ENCODE measurements at places on chromosomes 6 and 20.

DNA sequence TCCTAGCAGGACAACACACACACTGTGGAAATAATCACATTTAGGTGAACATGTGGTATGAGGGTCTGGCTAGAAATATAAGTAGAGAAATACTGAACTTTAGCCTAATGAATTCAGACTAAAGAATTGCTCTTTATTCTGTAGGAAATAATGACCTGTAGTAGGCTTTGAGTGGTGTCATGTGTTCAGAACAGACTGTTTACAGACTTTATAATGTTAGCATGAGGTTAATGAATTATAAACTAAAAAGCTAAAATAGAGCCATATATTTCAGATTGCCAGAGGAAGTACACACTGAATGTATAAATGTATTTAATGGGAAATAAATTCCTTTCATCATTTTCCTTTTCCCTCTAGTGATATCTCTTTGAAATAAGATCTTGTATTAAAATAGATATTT, 669.5 kb upstream of the EPHA7 start:
- DNase-seq, result no peak

- DNase-seq, result no peak
These were observed 465.4 kb upstream of the BTBD3 start for GRCh38 chr20:11452326-11452725.

DNA sequence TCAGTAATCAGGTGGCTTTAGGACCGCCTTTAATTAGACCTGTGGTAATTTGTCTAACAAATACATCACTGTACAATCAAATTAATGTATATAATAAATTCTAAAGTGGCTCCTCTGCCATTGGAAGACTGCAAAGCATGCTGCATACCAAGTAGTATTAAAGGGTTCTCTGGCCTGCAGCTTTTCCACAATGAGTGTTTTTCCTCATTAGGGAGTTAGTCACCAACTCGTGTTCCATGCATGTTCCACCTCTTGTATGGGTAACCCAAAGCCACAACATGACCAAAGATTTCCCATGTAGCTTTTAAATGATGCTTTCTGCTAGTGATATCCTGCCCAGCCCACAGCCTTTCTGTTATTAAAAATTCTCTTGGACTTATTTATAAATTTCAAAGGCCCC, 218.7 kb downstream of the FUT9 start:
- no peak for DNase-seq

GRCh38 chr20:54479138-54479906, 3.9 kb downstream of the DOK5 start:
- peak; percentile 64 for DNase-seq

DNA sequence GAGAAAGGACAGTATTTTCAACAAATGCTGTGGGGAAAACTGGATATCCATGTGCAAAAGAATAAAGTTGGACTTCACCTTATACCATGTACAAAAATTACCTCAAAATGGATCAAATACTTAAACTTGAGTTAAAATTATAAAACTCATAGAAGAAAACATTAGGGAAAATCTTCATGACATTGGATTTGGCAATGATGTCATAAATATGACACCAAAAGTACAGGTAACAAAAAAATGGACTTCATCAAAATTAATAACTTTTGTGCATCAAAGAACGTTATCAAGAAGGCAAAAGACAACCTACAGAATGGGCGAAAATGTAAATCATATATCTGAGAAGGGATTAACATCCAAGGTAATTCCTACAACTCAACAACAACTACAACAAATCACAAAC, 355.3 kb upstream of the SOX4 start:
- DNase-seq, result no peak

DNA sequence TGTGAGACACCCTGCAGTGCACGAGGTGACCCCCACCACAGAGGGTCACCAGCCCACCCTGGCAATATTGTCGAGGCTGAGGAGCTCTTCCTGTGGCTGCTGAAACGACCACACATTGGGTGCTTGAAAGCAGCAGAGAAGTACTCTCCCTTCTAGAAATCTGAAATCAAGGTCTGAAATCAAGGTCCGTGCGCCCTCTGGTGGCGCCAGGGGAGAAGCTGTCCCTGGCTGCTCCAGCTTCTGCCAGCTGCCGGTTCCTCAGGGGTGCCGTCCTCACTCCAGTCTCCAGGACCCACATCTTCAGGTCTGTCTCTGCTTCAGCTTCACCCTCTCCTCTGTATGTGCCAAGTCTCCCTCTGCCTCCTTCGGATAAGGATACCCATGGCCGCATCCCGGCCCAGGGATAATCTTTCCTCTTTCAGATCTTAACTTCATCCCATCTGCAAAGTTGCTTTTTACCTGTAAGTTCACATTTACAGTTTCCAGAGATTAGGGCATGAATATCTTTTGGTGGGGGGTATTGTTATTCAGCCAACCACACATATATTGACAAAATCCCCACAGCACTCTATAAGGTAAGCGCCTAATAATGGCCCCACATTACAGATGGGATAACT, 108.3 kb upstream of the PHACTR3 start:
- peak; percentile 84 for DNase-seq

- no peak for DNase-seq
These were observed 49.1 kb upstream of the PRDM1 start for GRCh38 chr6:106037060-106037459.

DNA sequence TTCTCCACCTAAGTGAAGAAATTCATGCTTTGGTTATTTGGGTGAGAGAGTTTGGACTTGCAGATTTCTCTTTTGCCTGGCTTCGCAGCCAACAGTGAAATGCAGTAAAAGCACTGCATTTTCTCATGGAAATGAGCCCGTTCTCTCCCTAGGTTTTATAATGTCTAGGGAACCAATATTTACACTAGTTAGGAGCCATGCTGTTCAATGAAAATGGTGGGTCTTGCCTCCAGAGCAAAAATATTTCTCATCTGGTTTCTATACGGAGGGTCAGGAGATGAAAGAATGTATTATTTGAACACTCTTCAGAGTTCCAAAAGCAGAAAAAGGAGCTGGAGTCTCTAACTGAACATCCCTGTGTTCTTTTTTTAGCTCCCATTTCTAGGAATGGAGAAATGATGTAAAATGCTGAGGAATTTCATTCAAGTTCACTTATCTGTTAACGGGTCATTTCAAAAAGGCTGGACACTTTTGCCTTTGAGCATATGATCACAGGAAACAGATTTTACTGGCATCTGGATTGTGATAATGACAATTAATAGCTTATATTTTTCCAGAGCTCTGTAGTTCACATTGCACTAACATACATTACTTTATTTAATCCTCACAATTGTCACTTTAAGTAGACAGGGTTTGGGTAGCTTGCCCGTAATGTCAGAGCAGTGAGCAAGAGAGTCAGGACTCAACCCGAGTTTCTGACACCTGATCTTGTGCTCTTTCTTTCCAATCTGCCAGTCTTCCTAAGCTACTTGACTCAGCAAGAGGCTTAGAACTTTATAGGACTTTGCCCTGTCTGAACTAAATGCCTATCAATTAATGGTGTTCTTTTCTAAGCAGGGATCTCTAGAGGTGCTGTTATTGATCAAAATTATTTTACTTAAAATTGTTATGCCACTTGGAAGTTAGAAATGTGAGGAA, 78.0 kb downstream of the PPP1R14C start:
- no peak for DNase-seq

GRCh38 chr6:109690373-109690736, 647 bp downstream of the AK9 start:
- peak; percentile 96 for DNase-seq

GRCh38 chr6:105601541-105602236, 198.8 kb upstream of the PREP start:
- no peak for DNase-seq

DNA sequence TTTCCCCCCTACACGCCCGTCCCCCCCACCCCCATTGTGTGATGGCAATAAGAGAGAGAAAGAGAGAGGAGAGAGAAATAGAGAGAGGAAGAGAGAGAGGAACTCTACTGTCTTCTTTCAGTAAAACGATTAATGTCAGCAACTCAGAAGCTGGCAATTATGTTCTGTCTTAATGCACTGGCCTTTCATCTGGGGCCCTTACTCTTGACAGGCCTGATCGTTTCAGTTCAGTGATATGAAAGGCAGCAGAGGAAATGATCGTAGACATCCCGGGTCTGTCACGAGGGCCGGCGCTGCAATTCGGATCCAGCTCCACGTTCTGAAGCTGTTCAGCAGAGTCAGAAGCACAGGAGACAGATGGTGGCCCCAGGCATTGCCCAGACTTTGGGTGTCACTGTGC, 308.9 kb downstream of the ZNF217 start:
- DNase-seq, result no peak

All from GM23338 (cell line).